ENCODE measurements at places on chromosomes 6 and 20. TPM values are rescaled to one million over a fixed set of nuclear protein-coding genes. Genes with fewer than 3 reads are reported as not detected.

DNA sequence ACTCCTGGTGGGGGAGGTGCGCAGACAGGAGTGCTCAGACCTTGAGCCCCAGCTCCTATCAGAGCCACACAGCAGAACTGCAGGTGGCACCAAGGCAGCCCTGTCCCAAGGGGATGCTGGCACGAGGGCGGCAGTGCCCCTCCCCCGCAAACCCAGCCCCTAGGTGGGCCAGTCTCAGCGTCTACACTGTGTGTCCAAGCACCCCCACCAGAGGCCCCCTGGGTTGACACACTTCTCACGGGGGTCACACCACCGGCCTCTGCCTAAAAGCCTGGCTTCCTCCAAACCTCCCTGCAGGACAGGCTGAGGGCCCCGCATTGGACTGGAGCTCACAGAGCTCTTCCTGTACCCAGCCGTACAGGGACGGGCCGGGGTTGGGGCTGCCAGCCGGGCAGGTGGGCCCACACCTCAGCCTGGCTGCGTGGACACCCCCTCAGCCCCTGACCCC, 8.1 kb downstream of the SLC2A4RG start:
- H3K27ac ChIP-seq: no peak overlapping the region
- DNase-seq: no peak
- no peaks in the 10 kb centered on the region for H3K4me1 ChIP-seq
- no peak overlapping the region for H3K4me3 ChIP-seq

GRCh38 chr6:1187293-1188131, 124.4 kb upstream of the FOXQ1 start:
- no peak for DNase-seq
- H3K4me1 ChIP-seq: no peaks in the 10 kb centered on the region
- H3K4me3 ChIP-seq: no peak overlapping the region
- H3K36me3 ChIP-seq: no peaks in the 10 kb centered on the region
- H3K27me3 ChIP-seq: no peaks in the 10 kb centered on the region
- no peak overlapping the region for H3K27ac ChIP-seq

- no peak for DNase-seq
- H3K4me3 ChIP-seq: no peak overlapping the region
- H3K27ac ChIP-seq: no peak overlapping the region
- H3K4me1 ChIP-seq: no peaks in the 10 kb centered on the region
These were observed 435.6 kb upstream of the RUNX2 start for GRCh38 chr6:44892579-44892978.

DNA sequence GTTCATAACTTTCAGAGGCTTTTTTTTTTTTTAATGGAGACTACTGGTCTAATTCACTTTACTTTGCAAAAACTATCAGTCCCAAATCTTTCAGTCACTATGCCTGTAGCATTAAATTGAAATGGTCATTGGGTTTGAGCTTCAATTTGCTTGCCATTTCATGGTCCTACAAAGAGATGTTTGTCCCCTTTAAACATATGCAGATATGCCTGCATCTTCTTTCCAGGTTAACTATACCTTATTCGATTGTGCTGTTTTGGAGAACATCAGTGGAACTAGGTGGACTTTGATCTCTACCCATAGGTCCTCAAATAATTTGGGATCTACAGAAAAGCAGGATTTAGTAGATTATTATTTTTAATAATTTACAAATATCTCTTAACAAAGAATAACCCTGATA, 4.6 kb downstream of the POU3F2 start:
- no peaks in the 10 kb centered on the region for H3K4me1 ChIP-seq
- no peak overlapping the region for H3K4me3 ChIP-seq
- no peak overlapping the region for H3K27ac ChIP-seq
- H3K36me3 ChIP-seq: no peaks in the 10 kb centered on the region
- no peak for DNase-seq

UBD gene
- not detected for total RNA-seq

CASS4 gene
- total RNA-seq: 0.62 TPM
